ENCODE measurements at places on chromosomes 12 and 14.

DNA sequence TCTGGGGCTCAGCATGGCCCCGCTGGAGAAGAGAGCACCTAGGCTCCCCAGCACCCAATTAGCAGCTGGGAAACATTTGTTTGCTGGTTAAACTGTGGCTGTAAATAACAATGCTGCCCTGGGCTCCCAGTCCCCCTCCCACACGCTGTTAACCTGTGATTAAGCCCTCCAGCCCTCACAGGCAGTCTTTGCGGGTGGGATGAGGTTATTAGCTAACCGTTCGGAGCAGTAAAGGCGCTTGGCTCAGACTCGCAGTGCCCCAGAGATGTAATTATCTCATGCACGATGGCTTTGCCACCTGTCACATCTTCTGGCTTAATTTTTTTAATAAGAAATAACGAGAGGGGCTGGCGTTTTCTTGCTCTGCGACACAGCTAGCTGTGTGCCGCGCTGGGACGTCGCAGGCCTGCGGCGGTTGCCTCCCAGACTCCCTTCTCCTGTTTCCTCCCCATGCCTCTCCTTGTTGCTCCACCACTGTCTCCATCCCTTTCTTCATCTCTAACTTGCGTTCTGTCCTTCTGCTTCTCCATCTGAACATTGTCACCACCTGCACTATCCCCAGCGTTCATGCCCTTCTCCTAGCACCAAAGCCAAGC lies 239.2 kb upstream of the FKBP4 start:
- no peak for DNase-seq

- peak; percentile 17 for DNase-seq
Measured at GRCh38 chr12:46831335-46832129, 5.7 kb upstream of the SLC38A4 start.

DNA sequence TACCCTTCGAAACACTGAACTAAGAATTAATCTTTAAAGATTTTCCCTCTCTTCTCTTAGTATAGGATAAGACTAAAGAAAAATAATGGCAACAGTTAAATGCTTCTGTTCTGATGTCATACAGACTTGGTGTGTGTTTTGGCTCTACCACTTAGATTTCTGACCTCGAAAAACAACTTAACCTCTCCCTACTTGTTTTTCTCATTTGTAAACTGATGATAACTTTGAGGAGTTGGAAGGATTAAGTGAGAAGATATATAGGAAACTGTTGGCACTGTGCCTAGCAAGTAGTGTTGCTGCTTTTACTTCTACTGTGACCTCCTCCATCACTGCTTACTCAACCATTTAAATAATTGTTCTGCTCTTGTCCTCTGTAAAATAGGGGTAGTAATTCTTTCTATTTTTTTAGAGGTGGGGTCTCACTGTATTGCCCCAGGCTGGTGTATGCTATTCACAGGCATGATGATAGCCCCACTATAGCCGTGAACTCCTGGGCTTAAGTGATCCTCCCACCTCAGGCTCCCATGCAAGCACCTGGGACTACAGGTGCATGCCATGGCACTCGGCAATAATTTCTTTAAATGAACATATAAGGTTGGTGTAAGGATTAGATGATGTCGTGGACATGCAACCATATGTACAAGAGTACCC lies 22.4 kb downstream of the PALS1 start:
- DNase-seq: peak; percentile 6

DNA sequence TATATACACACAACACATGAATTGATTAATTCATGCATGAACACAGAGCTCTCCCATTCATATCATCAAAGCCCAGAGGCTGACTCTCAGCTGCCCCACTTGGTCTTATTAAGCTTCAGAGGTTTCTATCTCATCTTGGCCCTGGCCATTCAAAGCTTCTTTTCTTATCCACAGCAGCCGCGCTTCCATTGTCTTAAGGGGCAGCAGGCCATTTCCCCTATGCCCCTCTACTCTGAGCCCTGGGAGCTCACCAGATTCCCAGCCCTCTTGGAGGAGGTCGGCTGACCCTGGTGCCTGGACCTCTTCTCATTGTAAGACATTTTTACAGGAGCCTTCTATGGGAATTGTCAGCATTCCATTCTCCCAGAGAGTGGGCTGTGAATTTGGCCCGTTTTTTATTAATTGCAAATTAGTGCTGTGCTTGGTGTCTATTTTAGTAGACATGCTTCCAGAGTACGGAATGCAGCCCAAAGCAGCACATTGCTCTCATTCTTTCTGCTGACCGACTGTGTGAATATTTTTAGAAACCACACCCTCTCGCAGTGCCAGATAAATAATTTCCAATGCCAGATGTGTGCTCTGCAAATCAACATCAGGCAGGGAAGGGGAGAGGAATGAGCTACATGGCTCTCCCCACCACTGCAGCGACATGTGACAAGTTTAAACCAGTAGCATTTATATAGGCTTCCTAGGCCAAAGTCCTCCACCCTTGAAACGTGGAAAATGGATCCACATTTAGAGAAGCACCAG lies 58.5 kb downstream of the NUAK1 start:
- DNase-seq: peak; percentile 87

- DNase-seq: peak; percentile 61
Measured at GRCh38 chr12:101414533-101415119, 7.1 kb upstream of the ARL1 start.

DNA sequence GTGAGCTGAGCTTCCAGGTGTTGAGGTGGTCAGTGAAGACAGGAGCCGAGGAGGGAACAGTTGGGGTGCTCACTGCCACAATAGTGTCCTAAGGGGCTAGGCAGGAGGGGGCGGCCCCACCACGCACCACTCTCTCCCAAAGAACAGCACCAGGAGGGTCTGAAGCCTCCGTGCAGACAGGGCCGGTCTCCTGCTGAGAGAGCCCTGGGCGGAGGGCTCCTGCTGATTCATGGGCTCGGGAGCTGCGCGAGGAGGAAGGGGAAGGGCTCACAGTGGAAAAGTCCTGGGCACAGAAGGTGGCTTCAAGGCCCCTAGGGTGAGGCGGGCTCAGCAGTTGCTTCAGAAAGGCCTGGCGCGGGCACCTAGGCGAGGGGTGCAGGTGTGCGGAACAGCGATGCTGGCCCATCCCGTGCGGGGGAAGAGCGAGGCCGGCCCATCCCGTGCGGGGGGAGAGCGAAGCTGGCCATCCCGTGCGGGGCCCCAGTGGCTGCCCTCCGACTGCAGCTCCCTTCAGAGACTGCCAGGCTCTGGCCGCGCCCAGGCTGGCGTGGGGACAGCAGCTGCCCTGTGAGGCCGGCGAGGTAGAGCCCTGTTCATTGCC lies 176.7 kb downstream of the ADGRD1 start:
- DNase-seq: no peak

DNA sequence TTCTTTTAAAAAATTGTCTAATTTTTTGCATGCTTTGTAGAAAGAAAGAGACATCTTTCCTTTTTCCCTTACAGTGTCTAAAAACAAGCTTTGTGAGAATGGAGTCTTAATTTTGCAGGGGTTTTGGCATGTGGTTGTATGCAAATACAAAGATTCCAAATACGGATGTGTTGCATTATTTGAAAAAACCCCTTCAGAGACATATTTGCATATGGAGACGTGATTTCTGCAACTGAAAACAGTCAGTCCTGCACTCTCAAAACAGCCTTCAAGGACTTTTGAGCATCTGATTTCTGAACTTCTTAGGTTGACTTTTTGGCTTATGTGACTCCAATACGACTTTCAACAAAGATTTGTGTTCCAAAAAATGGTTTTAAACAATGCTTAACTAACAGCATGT lies 7.8 kb downstream of the IRAK3 start:
- DNase-seq: no peak

DNA sequence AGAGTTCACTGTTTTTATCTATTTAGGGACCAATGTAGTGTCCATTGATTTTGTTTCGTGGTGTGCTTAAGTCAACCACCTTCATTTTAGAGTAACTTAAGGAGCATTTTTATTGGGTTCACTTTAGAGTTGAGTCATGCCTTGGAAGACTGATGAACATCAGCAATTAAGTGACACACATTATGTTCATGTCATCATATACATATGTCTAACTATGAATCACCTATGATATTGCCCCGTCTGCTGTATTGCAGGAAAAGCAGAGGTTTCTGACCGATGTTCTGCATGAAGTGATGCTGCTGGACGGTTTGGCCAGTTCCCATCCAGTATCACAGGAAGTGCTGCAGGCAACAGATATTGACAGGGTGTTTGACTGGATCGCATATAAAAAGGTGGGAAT lies 227.1 kb downstream of the TRHDE start:
- no peak for DNase-seq

- no peak for DNase-seq
Measured at GRCh38 chr14:51290132-51290531, 50.1 kb downstream of the TMX1 start.

- peak; percentile 33 for DNase-seq
Measured at GRCh38 chr12:7190268-7191055, 976 bp downstream of the PEX5 start.

GRCh38 chr14:101405171-101405883 lies 156.0 kb upstream of the DIO3 start:
- no peak for DNase-seq

DNA sequence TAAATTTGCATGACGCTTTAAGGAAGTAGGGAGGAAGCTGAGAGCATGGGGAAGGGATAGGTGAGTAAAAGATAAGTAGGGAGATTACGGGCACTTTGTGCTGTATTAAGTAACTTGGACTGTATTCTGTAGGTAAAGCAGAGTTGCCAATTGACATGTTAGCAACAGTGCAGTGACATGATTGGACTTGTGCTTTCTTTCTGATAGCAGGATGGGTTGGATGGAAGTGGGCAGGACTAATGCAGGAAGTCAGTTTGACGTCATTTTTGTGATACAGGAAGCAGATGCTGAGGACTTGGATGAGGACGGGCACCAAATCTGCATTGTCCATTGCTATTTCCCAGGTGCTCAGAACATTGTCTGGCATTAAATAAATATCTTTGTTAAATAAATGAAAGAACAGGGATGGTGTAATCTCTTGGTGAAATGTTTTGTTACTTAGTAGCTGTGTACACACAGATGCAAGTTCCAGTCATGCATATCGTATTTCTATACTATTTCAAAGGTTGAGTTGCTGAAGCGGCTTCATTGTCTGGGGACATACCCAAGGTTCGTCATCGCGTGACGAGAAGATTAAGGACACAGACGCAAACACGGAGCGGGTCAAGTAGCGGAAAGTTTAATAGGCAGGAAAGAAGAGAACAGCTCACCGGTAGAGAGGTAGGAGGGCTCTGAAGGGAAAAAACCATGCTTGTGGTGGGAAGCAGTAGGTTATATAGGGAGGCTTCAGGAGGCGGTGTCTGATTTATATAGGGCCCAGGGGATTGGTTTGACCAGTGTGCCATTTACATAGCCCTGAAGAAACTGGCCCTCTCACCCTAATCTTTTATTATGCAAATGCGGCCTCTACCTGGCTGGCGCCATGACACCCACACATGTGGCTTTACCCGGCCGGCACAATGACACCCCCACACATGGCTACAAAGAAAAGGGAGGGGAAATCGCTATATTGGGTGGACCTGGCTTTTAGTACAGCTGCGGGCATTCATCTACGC lies 30.7 kb downstream of the GUCY2C start:
- DNase-seq: no peak

GRCh38 chr12:38138225-38139221 lies 178.1 kb upstream of the ALG10B start:
- peak; percentile 67 for DNase-seq

GRCh38 chr12:108916336-108916735 lies 36.4 kb downstream of the DAO start:
- no peak for DNase-seq

GRCh38 chr12:9066183-9066623 lies 49.5 kb downstream of the A2M start:
- no peak for DNase-seq

DNA sequence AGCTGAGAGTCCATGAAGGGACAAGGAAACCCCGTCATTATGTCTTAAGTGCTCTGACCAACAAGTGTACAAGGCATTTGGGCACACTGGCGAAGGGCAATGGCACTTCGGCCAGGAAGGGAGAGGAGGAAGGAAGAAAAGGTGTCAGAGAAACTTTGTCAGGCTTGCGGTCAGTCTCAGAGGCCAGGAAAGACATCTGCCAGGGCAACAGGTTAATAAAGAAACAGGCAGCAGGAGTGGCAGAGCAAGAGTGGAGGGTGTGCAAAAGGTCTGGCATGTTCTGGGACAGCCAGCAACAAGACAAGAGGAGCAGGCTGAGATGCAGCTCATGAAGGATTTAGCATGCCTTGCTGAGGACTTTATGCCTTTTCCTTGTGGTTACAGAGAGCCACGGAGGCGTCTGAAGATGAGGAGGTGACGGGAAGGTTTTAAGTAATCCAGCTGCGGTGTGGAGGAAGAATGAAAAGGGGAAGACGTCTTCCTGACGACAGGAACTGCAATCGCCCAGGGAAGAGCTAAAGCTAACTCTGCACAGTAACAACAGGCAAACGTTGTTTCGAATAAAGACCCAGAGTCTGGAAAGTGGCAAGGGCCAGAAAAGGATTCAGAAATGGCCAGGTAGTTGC lies 13.1 kb downstream of the APPL2 start:
- no peak for DNase-seq

DNA sequence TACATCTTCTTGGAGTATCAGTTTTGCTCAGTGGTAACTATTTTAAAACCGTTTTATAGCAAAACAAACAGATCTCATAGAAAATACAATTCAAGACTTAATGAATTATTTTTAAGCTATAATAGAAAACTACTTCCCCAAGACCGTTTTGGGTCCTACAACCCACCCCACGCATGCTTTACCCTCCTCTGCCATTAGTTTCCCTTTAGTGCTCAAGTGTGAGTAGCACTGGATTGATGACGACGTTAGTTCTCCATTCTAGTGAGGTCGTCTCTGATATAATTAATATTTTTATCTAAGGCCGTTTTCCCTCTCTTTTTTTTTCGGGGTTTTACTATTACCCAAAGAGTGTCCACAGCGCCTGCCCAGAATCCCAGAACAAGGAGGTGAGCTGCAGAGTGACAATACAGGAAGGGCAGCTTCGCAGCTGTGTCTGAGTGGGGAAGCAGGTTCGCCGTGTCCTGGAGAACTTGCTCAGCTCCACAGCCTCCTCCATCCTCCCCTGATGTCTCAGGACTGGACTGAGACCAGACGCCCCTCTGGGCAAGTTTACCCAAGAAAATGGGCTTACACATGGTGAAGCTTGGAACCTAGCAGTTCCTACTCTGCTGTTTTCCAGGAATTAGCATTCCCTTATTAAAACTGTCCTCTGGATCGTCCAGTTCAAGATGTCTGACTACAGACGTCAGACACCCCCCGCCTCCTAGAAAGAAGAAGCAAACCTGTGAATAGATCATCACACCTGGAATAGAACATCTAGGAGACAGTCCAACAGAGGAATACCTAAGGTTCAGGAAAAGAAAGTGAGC lies 31.9 kb upstream of the MON2 start:
- DNase-seq: no peak

GRCh38 chr14:64942531-64943111 lies at the start of gene GPX2:
GPX2 (minus strand) TSS chr14:64942745; CDS start chr14:64942726, 19 bp downstream.
- no peak for DNase-seq

DNA sequence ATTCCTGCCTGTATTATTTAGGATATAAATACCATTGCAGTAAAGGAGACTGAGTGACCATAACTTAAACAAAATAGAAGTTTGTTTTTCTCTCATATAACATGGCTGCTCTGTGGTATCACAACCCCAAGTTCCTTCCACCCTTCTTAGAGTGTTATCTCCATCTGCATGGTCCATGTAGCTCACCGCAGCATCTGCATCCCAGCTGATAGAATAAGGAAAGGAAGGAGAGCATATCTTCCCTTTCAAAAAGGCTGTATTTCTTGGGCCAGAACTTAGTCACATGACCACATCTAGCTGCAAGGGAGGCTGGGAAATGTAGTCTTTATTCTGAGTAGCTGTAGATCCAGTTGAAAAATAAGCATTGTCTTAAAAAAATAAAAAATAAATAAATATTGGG lies 184.8 kb upstream of the NUDT4 start:
- no peak for DNase-seq

- DNase-seq: peak; percentile 75
Measured at GRCh38 chr12:57452181-57452936, 2.7 kb upstream of the INHBE start.

GRCh38 chr14:93949511-93950075 lies 22.4 kb downstream of the FAM181A start:
- DNase-seq: no peak

Measured in AG08395 (cell line).